CD4-positive, alpha-beta T cell treated with Interleukin-2 at 100 ng/mL for 4 hours (primary cell): ENCODE measurements at places on chromosomes 11 and 22.

GRCh38 chr11:110096496-110096895 is 3.3 kb downstream of the ZC3H12C start:
- no peak for DNase-seq

DNA sequence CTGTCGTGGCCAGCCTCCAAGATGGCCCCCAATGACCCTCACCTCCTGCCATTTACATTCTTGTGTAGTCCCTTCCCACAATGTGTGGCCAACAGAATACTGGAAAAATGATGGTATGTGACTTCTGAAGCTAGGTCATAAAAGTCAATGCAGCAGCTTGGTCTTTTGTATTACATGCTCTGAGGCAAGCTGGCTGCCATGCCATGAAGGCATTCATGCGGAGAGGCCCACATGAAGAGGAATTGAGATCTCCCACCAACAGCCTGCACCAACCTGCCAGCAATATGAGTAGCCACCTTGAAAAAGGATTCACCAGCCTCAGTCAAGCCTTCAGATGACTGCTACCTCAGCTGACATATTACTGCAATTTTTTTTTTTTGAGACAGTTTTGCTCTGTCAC is 4.6 kb downstream of the MRTFA start:
- DNase-seq, result no peak

- no peak for DNase-seq
These were observed 23.3 kb downstream of the MICAL2 start for GRCh38 chr11:12133547-12134235.

DNA sequence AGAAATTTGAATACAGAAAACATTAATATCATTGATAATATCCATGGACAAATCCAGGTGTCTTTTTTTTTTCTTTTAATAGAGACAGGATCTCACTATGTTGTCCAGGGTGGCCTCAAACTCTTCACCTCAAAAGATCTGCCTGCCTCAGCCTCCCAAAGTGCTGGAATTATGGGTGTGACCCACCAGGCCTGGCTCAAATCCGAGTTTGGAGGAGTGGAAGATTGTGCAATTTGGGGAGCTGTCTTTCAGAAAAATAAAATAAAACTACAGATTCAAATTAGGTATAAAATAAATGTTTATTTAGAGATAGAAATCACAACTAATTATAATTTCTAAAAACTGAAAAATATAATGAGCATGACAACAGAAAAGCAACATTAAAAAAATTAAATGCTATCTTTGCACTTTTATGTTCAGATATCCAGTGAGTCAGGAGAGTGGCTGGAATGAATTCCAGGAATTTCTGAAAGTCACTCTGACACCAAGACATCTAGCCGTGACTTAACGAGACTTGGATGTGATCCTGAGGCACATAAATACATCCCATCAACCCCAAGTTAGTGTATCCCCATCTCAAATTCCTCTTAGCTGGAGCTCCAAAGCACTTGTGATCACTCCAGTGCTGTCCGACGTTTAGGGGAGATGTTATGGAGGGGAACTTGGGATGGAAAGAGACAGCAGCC is 128.6 kb upstream of the THY1 start:
- no peak for DNase-seq

DNA sequence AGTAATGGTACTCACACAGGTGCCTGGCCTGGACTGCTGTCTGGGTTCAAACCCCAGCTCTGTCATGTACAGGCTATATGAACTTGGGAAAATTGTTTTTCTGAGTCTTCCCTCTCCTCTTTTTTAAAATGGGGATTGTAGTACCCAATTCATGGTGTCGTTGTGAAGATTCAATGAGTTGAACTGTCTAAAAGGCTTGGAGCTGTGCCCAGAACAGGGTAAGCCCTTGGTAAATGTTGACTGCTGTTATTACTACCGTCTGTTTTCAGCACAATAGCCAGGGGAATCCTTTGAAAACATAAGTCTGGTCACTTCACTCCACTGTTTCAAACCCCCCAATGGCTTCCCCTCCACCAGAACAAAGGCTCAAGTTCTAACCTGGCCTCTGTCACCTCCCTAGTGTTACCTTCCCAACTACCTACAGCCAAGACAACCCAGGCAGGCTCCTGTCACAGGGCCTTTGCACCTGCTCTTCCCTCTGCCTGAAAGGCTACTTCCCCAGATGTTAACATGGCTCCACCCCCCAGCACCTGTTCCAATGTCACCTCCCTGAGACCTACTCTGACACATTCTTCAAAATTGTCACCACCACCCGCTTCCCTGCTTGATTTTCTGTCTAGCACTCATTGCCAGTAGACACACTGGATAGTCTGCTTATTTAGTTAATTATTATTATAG is 152.8 kb downstream of the CHST1 start:
- DNase-seq, result no peak

- DNase-seq, result no peak
These were observed 1589.4 kb upstream of the TENM4 start for GRCh38 chr11:81030186-81030585.

- peak; percentile 30 for DNase-seq
These were observed 43.3 kb downstream of the MYEOV start for GRCh38 chr11:69337211-69337721.

- DNase-seq, result no peak
These were observed 18.3 kb downstream of the RCN1 start for GRCh38 chr11:32109138-32109537.

- no peak for DNase-seq
These were observed 1.6 kb upstream of the ATG16L2 start for GRCh38 chr11:72812604-72812966.

DNA sequence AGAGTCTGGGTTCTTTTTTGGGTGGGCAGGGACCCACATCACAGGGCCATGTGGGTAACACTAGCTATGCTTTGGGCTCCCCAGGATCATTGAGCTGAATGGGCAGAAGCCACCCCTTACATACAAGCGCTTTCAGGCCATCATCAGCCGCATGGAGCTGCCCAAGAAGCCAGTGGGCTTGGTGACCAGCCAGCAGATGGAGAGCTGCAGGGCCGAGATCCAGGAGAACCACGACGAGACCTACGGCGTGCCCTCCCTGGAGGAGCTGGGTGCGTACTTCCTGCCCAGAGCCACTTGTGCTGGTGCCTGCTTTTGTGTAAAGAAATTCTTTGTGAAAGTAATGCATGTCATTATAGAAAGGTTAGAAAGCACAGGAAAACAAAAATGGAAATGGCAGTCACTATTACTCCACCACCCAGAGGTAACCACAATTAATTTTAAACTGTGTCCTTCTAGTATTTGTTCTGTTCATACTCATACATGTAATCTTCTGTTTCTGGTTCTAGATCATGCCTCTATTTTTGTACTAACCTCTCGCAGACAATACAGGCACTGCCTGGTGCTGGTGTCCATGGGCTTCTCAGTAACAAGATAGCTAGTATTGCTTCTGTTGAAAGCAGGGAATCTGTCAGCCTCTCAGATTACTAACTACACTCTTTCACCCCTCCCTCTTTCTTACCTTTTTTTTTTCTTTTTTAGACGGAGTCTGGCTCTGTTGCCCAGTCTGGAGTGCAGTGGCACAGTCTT is 13.7 kb downstream of the CRY2 start:
- DNase-seq, result no peak

- DNase-seq, result no peak
These were observed 3.9 kb downstream of the CRYBB2 start for GRCh38 chr22:25223269-25223850.

GRCh38 chr11:79342236-79342635 is 98.6 kb downstream of the TENM4 start:
- no peak for DNase-seq

GRCh38 chr11:69664103-69664775 is 10.9 kb downstream of the LTO1 start:
- no peak for DNase-seq

GRCh38 chr22:31089160-31090100 is 8.3 kb downstream of the SMTN start:
- DNase-seq, result peak; percentile 48

GRCh38 chr22:46171940-46172339 is 21.6 kb downstream of the PPARA start:
- DNase-seq, result no peak

DNA sequence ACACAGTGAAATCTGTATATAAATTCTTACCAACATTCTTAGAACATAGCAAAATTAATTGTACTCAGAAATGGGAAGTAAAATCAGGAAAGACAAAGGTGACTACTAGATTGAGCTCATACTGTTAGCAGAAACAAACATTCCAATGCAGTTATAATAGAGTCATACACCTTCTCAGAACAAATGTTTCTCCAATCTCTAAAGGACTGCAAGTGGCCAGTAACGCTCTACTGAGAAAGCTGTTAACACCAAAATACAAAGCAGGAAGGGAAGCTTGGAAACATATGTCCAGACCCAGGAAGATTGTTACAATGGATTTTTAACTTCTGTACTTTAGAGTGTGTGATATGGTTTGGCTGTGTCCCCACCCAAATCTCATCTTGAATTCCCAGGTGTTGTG is 341.5 kb downstream of the LARGE1 start:
- no peak for DNase-seq

GRCh38 chr22:35219012-35219411 is 38.3 kb upstream of the HMGXB4 start:
- DNase-seq, result no peak

DNA sequence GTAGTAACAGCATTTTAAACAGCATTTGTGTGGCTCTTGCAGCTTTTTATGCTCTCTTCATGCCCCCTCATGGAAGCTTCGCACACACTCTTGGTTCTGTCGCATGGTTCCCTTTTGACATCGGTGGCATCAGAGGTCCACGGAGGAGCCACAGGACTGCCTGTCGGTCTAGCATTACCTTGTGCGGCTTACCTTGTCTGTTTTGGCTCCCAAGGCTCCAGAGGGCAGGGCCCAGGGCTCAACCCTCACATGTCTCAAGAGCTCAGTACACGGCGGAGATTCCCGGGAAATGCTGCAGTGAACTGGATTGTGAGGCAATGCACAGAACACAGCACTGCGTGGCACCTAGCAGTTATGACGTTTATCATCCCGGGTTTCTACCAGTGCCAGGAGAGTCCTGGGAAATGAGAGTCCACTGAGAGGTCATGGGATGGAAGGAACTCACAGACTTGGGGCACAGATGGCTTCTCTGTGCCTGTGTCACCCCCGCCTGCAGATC is 1015.8 kb downstream of the TBC1D22A start:
- no peak for DNase-seq

- no peak for DNase-seq
These were observed 8.8 kb downstream of the OSBPL5 start for GRCh38 chr11:3156282-3156660.

DNA sequence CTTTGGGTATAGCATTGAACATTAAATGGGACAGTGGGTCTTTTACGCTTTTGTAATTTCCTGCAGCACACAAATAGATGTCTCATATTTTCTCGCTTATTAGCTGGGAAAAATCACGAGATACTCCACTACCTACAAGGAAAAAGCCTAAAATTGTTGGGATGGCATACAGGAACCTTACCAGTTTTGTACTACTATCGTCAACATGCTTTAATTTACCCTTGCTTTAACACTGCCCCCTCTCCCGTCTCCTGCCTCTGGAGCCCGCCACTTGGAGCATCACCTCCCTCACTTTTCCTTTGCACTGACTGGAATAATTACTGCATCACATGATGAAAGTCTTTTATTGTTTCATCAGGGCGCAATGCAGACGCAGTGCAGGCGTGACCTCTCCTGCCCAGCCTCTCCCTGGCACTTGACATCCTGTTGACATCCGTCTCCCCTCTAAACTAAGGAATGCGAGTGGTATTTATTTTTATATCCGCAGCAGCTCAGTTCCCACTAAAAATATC is 1.0 kb upstream of the FNBP4 start:
- peak; percentile 26 for DNase-seq

DNA sequence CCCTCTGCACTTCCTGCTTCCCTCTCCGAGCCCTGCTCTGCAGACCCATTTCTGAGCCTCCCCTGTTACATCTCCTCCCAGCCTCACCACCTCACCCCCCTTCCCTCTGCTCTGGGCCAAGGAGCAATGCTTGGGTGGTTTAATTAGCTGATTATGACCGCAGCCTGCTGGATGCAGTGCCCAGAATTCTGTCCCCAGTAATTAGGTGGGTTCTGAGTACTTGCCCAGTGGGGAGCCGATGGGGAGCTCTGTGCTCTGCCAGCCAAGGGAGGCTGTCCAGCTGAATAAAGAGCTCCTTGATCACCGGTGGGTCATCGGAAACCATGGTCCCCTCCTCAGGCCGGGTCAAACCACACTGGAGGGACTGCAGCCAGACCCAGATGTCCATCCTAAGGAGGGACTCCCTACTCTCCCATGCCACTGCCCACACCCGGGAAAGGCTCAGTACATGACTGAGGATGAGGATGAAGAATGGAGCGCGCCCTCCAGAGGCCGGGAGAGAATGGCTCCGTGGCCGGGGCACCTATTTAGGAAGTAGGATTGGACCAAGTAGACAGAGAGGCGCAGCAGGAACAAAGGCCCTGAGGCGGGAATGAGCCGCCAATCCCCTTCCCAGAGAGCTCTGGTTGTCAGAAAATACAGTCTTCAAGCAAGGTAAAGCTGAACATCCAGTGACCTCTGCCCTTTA is 9.1 kb downstream of the ARRB1 start:
- no peak for DNase-seq

GRCh38 chr11:70305501-70305900 is 35.0 kb downstream of the PPFIA1 start:
- no peak for DNase-seq

DNA sequence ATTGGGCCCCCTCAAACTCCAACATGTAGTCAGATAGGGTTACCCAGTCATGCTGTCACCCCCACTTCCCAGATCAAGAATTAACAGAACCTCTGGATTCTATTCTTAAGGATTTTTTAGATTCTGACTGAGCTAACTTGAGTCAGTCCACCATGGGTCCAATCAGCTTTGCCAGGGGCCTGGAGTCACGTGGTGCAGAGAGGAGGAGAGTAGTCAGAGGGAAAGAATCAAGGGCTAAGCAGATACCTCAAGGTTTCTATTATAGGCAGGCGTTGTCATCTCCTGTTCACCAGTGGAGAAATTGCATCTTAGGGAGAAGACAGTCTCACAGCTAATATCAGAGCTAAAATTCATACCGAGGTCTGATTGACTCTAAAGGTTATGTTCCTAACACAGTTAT is 28.2 kb downstream of the FZD4 start:
- DNase-seq, result no peak

DNA sequence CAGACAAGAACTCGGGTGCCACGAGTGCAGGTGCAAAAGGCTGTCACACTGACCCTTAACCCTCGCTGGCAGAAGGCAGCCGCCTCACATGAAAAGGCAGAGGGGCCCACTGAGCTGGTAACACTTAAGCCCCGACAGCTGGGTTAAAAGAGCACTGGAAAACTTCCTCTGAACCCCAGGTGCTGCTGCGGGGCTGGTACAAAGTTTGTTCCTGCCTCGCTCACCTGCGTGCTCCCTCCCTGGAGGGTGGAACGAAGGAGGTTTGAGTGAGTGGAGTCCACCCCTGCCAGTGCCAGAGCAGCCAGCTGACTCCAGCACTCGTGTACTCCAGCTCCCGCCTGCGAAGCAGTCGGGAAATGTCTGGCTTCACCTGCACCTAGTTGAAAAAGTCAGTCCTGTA is 12.6 kb downstream of the SULT4A1 start:
- no peak for DNase-seq
